ENCODE measurements at places on chromosomes 2 and 18.

DNA sequence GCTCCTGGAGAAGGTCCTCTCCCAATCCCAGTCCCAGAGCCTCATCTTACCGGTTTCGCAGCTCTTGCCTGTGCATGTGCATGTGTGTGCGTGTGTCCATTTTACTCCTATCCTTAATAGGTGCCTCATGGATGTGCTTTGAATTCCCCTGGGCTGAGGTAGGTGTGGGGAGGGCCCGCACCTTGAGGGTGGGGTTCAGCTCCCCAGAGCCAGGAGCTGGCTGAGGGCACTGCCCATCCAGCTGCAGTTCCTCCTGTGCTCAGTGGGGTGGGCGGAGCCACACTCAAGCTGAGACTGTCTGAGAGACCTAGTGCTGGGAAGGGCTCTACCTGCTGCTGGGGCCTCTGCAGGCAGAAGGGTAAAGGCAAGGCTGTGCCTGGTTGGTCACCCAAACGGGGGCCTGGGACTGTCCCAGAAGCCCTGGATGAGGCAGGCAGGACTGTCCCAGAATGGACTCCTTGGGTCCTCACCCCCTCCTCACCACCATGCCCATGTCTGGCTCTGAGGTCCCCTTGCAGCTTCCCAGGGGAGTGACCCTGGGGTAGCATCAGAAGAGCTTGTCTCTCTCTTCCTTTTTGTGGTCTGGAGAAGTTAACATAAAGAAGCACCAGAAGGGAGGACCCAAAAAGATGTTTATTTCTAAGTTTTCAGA, 8.9 kb downstream of the GDF7 start:
- no peak for DNase-seq

- no peak for DNase-seq
Measured at GRCh38 chr2:146415291-146415690, 1429.5 kb upstream of the ACVR2A start.

- no peak for DNase-seq
Measured at GRCh38 chr18:72122103-72122502, 422.0 kb downstream of the CBLN2 start.

- no peak for DNase-seq
Measured at GRCh38 chr18:29176681-29177080, 999.8 kb upstream of the CDH2 start.

- no peak for DNase-seq
Measured at GRCh38 chr2:157903626-157904025, 27.5 kb upstream of the ACVR1 start.

- DNase-seq: no peak
Measured at GRCh38 chr2:204336153-204336744, 209.0 kb upstream of the PARD3B start.

DNA sequence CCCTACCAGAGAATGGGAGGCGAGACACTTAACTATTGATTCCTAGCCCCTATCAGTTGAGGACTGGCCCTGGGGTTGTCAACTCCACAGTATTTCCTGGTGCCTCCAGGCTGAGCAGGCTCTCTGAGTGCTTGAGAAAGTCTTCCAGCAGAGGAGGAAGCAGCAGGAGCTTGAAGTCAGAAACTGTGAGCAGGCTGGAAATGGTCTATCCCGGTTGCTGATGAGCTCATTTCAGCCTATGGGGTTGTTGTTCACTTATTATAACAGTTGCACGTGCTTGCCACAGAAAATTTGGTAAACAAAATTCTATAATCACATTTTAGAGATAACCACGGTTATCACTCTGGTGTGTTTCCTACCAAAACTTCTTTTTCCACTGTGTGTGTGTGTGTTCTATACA, 254.7 kb upstream of the THUMPD2 start:
- DNase-seq: no peak

- DNase-seq: no peak
Measured at GRCh38 chr2:126804347-126804746, 94.3 kb upstream of the TEX51 start.

- no peak for DNase-seq
Measured at GRCh38 chr2:132656266-132656975, 13.6 kb downstream of the LYPD1 start.

DNA sequence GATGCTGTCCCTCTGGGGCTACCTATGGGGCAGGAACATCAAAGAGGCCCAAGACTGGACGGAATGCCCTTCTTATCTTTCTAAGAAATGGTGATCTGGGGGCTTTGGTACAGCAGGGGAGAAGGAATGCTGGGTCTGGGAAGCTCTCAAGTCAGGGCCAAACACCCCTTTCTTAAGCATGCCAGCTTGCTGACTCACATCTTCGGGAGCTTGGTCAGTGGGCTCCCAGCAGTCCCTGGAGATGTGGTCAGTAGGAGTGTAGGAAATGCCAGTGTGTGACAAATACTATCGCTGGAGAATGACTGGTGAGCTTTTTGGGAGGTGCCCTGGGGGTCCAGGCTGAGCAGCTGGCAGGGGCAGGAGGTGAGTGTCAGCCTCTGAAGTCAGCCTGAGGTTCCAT, 105.0 kb upstream of the CDC42EP3 start:
- no peak for DNase-seq

GRCh38 chr2:4515871-4516761, 812.7 kb downstream of the DCDC2C start:
- DNase-seq: no peak

DNA sequence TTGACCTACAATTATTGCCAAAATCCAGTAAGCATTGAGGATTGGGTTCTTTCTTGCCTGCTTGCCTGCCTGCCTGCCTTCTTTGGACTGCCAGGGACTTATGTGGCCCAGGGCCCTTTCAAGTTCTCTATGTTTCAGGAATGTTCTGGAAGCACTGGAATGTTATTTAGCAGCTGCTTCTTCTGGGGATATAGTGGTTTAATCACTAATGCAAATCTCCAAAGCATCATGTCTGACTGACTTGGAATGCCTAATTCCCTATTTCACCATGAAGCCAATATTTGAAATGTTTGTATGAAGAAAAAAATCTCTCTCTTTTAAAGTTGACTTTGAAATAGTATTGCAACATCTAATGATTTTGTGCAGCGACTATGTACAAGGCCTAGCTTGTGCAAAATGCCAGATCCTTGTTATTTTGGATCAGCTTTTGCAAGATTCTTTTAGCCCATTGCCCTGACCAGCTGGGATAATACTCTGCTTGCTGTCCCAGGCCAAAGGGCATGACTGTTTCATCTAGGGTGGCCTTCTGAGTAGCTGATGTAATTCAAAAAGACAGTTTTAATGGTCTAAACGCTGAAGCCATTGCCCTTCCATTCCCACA, 204.6 kb downstream of the RND3 start:
- no peak for DNase-seq

- no peak for DNase-seq
Measured at GRCh38 chr2:77507657-77508056, 14.5 kb downstream of the LRRTM4 start.
